ENCODE measurements at places on chromosomes 7 and 10. TPM values are rescaled to one million over a fixed set of nuclear protein-coding genes. Genes with fewer than 3 reads are reported as not detected.

GIMAP4 gene
- 174 TPM for total RNA-seq

SLC26A3 gene
- not detected for total RNA-seq

SPDYE9 gene
- not detected for total RNA-seq

SP8 gene
- not detected for total RNA-seq

PTN gene
- not detected for total RNA-seq

ZNF239 gene
- 1.1 TPM for total RNA-seq

ACSM6 gene
- not detected for total RNA-seq

PPP1R9A gene
- total RNA-seq, result not detected

ASIC3 gene
- total RNA-seq, result 3.2 TPM

MOGAT3 gene
- total RNA-seq, result not detected

GPRIN2 gene
- not detected for total RNA-seq

LOXL4 gene
- total RNA-seq, result not detected

PGAM2 gene
- 0.34 TPM for total RNA-seq

SLC18A2 gene
- total RNA-seq, result not detected

ADAMTS14 gene
- 0.05 TPM for total RNA-seq

GIGYF1 gene
- total RNA-seq, result 43.0 TPM

DNTT gene
- not detected for total RNA-seq

HMX2 gene
- total RNA-seq, result not detected

GRK5 gene
- 17.6 TPM for total RNA-seq

TFPI2 gene
- total RNA-seq, result not detected

COX19 gene
- 18.2 TPM for total RNA-seq

ATRNL1 gene
- total RNA-seq, result not detected

MUC3A gene
- not detected for total RNA-seq

POM121C gene
- total RNA-seq, result 78.2 TPM

C10orf143 gene
- 4.4 TPM for total RNA-seq

PRRT4 gene
- total RNA-seq, result not detected

RELN gene
- total RNA-seq, result not detected

INA gene
- total RNA-seq, result not detected

SFMBT2 gene
- 63.2 TPM for total RNA-seq

CDNF gene
- 1.2 TPM for total RNA-seq

NME8 gene
- not detected for total RNA-seq

NRF1 gene
- total RNA-seq, result 30.0 TPM

RALA gene
- total RNA-seq, result 33.9 TPM

OR2A5 gene
- total RNA-seq, result not detected

ZNF503 gene
- not detected for total RNA-seq

RAMP3 gene
- not detected for total RNA-seq

SPOCK2 gene
- 268 TPM for total RNA-seq

MAPK8 gene
- total RNA-seq, result 30.7 TPM

POR gene
- 31.8 TPM for total RNA-seq

SEM1 gene
- 41.5 TPM for total RNA-seq

GFRA1 gene
- not detected for total RNA-seq

KCNH2 gene
- not detected for total RNA-seq

ZSWIM8 gene
- 58.3 TPM for total RNA-seq
